ENCODE measurements at places on chromosomes 11 and 22.
A peak's percentile ranks its signal among the peaks of the same experiment; 100 is the strongest.

- DNase-seq, result no peak
Measured at GRCh38 chr11:75966537-75967287, 151.7 kb downstream of the UVRAG start.

- no peak for DNase-seq
Measured at GRCh38 chr11:39011797-39012196, 2413.8 kb upstream of the RAG2 start.

GRCh38 chr11:123194337-123195187, 486 bp downstream of the CLMP start:
- peak; percentile 75 for DNase-seq

DNA sequence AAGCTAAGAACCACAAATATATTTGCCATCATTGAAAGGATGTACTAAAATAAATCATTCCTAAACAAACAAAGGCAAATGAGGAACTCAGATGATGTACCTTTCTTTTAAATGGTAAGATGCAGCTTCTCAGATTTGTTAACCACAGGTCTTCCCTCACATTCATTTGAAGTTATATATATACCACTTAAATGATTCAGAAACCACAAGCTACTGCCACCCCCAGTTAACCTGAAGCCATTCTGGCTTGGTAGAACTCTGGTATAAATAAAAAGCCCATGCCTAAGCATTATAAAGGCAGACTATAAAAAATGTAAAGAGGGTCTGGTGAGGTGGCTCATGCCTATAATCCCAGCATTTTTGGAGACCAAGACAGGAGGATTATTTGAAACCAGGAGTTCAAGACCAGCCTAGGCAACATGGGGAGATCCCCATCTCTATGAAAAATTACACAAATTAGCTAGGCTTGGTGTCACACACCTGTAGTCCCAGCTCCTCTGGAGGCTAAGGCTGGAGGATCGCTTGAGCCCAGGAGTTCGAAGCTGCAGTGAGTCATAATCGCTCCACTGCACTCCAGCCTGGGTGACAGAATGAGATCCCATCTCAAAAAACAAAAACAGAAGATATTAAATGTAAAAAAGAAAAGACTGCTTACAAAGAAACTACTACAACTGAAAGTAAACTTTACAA, 1185.3 kb downstream of the JRKL start:
- DNase-seq, result no peak

DNA sequence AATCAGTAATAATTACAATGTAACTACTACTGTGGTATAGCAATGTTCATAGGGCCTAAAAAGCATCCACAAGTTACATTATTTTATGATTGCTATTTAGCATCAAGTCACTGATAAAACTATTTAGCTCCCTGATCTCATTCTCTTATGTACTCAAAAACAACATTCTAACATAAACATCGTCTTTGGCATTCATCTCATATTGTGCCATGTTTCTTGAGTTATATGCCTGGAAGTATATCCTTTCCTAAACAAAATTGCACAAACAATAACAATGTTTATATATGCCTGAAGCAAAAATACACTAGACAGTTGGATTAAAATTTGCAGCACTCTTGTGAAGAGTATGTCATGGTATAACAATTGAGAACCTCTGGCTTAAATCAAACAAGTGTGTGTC, 34.1 kb downstream of the HORMAD2 start:
- DNase-seq, result no peak

- no peak for DNase-seq
Measured at GRCh38 chr11:61533401-61533800, 24.9 kb downstream of the LRRC10B start.

Measured in Right ventricle myocardium inferior (tissue), 1 donor.